ENCODE measurements at places on chromosomes 2 and 18.

DNA sequence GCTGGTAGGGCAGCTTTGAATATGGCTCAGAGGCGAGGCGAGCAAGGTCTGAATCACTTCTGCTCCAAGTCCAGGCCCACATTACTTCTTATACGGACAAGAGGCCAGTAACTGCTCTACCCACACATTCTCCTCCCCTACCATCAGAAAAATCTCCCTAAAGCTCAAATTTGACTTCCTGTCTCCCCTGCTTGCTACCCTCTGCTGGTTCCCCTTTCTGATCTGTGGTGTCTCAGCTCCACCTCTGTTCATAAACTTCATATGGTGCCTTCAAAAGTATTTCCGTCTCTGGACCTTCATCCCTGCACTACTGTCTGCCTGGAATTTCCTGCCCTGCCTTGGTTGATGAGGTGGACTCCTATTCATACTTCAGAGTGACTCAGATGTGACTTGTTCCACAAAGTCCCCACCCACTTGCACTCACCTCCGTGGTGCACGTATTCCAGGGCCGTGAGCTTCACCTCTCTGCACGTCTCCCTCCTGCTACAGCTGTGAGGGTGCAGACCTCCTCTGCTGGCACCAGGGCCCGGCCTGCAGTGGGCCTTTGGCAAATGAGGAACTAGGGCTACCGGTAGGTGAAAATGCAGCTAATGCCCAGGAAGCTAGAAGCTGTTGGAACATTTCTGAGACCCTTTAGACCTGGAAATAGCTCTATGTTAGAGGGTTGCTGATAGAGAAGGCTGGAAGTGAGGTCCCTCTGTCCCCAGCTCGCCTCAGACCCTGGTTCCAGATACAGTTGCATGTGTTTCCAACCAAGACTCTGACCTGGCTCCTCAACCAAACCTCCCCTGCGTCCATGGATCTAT, 24.6 kb upstream of the KCMF1 start:
- peak; percentile 27 for DNase-seq

- no peak for DNase-seq
Measured at GRCh38 chr18:4908328-4908727, 288.7 kb downstream of the AKAIN1 start.

GRCh38 chr2:47488870-47489584, 86.1 kb downstream of the MSH2 start:
- no peak for DNase-seq

DNA sequence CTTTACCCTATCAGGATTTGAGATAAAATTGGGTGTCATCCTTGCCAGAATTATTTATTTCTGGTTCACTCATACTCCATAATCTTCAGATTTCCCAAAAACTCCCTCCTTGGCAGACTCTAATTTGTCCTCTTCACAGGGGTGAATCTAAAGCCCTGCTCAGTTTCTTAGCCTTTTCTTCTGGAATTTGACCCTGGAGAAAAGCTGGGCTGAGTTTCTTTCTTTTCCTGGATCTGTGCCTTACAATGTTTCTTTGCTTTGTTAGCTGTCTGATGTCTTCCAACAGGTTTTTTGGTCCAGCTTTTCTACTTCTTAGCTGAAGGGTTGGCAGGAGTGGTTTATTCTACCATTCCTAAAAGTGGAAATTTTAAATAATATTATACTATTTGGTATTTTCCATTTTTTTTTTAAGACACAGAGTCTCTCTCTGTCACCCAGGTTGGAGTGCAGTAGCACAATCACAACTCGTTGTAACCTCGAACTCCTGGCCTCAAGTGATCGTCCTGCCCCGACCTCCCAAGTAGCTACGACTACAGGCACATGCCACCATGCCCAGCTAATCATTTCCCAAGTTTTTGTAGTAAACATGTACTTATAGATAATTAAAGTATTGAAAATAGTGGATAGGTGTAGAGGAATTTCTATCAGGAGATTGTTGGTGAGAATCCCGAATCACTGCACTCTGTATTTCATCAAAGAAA, 138.4 kb upstream of the TWIST2 start:
- no peak for DNase-seq

- no peak for DNase-seq
Measured at GRCh38 chr2:156884216-156884615, 373.3 kb upstream of the GALNT5 start.

- no peak for DNase-seq
Measured at GRCh38 chr2:134513465-134513804, 205.4 kb downstream of the TMEM163 start.

- no peak for DNase-seq
Measured at GRCh38 chr18:78635093-78635800, 344.4 kb upstream of the SALL3 start.

- no peak for DNase-seq
Measured at GRCh38 chr2:167388497-167388896, 500.2 kb downstream of the XIRP2 start.

GRCh38 chr2:24592441-24593100, 101.5 kb downstream of the NCOA1 start:
- DNase-seq = no peak

- no peak for DNase-seq
Measured at GRCh38 chr18:39960550-39960949, 1994.5 kb upstream of the PIK3C3 start.

DNA sequence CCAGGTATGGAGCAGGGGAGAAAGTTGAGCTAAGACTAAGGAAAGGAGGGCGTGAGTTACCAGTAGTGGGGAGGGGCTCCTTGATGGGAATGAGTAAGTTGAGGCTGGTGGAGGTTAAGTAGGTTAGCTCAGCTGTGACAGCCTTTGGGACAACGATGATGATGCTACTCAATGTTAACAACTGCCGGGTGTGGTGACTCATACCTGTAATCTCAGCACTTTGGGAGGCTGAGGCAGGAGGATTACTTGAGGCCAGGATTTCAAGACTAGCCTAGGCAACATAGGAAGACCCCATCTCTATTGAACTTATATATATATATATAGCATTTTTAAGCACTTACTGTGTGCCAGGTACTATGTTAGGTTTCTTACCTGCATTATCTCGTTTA, 48.4 kb downstream of the HK2 start:
- DNase-seq = no peak

DNA sequence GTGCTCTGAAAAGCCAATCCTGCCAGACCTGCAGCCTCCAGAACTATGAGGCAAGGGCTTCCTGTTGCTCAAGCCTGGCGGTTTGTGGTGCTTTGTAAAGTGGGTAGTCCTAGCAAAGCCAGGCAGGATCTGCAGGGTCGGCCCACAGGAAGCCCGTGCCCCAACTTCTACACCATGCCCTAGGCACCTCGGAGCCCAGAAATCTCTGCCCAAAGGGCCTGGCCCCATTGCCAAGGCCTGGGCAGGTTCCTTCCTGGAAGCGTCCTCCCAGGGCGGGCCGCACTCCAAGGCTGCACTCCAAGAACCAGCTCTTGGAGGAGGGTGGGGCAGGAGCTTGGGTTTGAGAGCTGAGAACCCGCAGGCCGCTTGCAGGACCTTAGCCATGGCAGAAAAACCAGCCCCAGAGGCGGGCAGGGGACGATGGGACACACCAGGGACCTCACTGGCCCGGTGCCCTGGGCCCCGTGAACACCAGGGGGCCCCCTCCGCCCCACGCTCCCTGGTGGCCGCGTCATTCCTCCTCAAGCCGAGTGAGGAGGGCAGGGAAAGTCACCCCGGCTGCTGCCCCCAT, 37.2 kb upstream of the ID2 start:
- DNase-seq = no peak

GRCh38 chr2:101837354-101837753, 139.8 kb downstream of the MAP4K4 start:
- no peak for DNase-seq

GRCh38 chr2:73069855-73070642, 1.5 kb downstream of the SFXN5 start:
- DNase-seq = no peak

GRCh38 chr2:166246901-166247300, 119.1 kb upstream of the SCN1A start:
- no peak for DNase-seq

GRCh38 chr2:60216452-60216995, 336.9 kb downstream of the BCL11A start:
- no peak for DNase-seq

DNA sequence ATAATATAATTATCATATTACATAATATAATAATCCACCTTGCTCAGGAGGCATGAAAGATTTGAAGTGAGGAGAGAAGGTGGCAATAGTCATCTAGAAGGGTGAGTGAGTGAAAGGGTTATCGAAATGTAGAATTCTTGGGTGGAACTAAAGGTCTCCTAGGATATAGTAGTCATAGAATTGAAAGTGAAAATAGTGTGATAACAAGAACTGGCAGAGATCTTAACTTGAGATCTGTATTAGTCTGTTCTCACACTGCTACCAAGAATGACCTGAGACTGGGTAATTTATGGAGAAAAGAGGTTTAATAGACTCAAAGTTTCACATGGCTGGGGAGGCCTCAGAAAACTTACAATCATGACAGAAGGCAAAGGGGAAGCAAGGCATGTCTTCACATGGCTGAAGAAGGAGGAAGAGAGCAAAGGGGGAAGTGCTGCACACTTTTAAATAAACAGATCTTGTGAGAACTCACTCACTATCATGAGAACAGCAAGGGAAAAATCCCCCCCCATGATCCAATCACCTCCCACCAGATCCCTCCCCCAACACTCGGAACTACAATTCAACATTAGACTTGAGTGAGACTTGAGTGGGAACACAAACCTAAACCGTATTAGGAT, 351.5 kb downstream of the NR4A2 start:
- DNase-seq = no peak

- DNase-seq = no peak
Measured at GRCh38 chr18:59140302-59140885, 710 bp downstream of the SEC11C start.

- DNase-seq = no peak
Measured at GRCh38 chr18:64714086-64714485, 565.2 kb upstream of the LINC00305 start.

- DNase-seq = no peak
Measured at GRCh38 chr18:35861367-35862118, 110.9 kb upstream of the RMP24 start.

- DNase-seq = peak; percentile 21
Measured at GRCh38 chr2:237968048-237968862, 1.4 kb downstream of the UBE2F start.

GRCh38 chr2:43055086-43055912, 171.1 kb downstream of the ZFP36L2 start:
- DNase-seq = no peak

GRCh38 chr2:71925268-71926088, 222.2 kb downstream of the CYP26B1 start:
- DNase-seq = no peak

DNA sequence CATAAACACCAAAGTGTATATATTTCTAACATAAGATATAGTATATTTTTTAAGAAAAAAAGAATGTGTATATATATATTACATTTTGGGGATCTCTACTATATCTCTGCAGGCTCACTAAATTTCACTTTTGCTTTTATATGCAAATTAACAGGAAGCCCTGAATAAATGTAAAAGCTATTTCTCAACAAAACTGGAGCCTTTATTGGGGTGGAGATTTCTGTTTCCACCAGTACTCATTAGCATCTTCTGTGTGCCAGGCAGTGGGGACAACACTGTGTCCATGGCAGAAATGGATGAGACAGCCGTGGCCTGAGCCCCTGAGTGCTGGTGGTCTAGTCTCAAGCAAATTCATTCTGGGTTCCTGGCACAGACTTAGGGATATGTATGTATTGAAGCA, 41.3 kb downstream of the C18orf63 start:
- DNase-seq = no peak

DNA sequence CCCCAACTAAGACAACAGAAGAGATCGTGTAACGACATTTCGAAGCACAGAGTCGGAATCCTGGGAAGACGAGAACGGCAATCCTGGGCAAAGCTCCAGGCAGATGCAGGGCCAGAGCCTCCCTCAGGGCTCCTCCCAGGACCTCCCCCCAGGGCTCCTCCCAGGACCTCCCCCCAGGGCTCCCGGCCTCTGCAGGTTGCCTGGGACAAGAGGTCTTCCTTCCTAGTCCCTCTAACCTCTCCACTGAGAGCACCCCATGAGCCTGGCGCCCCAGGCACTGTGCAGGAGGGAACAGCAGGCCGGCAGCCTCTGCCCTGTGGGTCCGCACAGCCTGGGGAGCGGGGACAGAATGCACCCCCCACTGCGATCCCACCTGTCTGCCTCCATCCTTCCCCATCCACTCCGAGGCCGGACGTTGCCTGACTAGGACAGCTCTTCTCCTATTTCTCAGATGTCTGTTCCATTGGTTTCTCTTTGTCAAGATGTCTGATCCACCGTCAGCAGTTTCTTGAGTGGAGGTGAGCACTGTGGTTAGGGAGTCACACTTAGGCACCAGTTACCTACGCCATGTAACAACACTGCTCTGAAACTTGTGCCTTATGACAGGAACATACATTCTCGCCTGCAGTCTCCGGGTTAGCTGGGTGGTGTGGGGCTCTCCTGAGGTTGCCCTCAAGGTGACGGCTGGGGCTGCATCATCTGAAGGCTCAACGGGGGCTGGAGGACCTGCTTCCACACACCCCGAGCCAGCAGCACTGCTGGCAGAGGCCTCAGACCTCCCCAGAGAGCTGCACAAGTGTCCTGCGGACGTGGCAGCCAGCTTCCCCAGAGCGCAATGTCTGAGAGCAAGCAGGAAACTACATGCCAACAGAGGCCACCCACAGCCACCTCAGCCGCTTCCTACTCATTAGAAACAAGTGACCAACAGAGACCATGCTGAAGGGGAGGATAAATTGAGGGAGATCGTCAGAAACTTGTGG, 28.9 kb downstream of the ADI1 start:
- no peak for DNase-seq

GRCh38 chr18:55778788-55779690, 191.0 kb upstream of the TCF4 start:
- DNase-seq = no peak

- DNase-seq = no peak
Measured at GRCh38 chr2:30277582-30277981, 46.2 kb downstream of the LBH start.

DNA sequence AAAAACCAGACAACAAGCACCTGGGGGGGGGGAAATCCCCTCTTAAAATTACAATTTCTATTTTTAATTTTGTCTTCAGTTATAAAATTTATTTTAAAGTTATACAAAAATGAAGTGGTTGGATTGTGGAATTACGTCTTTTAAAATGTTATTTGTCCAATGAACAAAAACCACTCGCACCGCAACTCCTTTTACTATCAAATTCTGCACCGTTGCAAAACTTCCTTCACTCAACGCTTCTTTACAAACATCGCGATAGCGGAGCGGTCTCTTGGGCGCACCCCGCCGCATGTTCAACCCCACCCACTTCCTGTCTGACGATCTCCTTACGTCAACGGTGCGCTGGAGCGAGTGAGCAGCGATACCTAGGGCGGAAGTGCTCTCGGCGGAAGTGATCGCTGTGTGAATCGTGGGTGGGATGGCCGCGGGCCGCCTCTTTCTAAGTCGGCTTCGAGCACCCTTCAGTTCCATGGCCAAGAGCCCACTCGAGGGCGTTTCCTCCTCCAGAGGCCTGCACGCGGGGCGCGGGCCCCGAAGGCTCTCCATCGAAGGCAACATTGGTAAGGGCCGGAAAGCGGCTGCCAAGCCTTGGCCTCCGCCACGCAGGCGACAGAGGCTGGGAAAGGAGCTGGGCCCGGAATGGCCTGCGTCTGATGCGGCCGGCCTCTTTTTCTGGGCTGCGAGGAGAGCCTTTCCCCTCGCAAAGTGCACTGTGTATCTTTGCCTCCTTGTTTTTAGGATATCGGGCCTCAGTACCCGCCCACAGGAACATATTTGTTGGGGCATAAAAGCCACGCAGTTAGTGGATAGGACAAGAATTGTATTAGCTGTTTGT, at the start of gene DGUOK:
TSS of gene DGUOK (plus strand) at position 388 of the 835 bp plus-strand sequence. CDS start at position 419, 31 bp downstream.
- peak; percentile 92 for DNase-seq

GRCh38 chr18:29146068-29146467, 969.1 kb upstream of the CDH2 start:
- DNase-seq = no peak

- DNase-seq = no peak
Measured at GRCh38 chr2:63057249-63058143, 6.9 kb downstream of the OTX1 start.

GRCh38 chr18:6901286-6901926, 171.9 kb downstream of the ARHGAP28 start:
- no peak for DNase-seq

All from activated effector memory CD4-positive, alpha-beta T cell treated with Interleukin-2 at 50 U/mL for 16 hours (primary cell).